Iris pigment epithelial cell (primary cell): ENCODE measurements at places on chromosomes 1 and 21.
A peak's percentile ranks its signal among the peaks of the same experiment; 100 is the strongest.

DNA sequence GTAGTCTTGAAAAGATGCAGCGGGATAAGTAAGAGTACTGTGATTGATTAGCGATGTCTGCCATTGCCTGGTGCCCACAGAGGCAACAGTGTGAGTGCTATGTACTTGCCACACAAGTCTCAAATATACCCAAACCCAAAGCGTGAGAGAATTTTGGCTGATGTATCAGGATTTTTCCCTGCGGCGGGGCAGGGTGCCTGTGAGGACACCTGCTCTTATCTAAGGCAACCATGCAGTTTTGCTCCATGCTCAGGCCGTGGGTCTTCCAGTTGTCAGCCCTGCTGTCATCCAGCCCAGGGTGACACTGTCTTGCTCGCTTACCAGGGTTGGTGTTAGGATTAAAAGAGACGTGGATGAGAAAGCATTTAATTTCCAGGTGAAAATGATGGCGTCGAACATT lies 202.7 kb downstream of the PTPRU start:
- DNase-seq, result no peak

- DNase-seq, result no peak
Observed at GRCh38 chr1:171641076-171641864, 11.2 kb downstream of the MYOC start.

GRCh38 chr21:45251635-45252447 lies 35.9 kb downstream of the POFUT2 start:
- no peak for DNase-seq

DNA sequence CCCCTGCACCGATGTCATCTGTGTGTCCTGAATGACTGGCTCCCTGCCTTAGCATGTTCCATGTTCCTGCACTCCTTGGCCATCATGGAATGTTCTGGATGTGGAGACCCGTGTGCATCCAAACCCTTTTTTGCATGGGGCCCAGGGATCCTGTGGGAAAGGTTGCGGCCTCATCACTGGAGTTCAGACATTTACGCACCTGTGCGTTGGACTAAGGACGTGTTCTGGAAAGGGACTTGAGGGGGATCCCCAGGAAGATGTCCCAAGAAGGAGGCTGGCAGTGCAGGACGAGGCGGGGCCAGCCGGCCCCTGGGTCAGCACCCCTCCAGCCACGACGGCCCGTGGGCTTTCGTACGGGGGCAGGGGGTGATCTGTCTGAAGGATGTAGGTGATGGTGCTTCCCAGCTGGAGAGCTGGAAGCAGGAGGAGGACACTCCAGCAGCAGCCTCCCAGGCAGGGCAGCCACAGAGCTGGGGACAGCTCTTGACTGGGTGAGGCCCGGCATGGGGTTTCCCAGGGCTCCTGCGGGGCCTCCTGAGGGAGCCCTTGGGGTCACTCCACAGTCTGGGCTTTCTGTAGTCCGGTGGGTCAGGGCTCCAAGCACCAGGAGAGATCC lies 67.2 kb downstream of the SCCPDH start:
- no peak for DNase-seq

- peak; percentile 26 for DNase-seq
Observed at GRCh38 chr1:109786531-109787021, 22.9 kb upstream of the EPS8L3 start.

- DNase-seq, result peak; percentile 99
Observed at GRCh38 chr1:45687014-45687753, 797 bp upstream of the TMEM69 start.

DNA sequence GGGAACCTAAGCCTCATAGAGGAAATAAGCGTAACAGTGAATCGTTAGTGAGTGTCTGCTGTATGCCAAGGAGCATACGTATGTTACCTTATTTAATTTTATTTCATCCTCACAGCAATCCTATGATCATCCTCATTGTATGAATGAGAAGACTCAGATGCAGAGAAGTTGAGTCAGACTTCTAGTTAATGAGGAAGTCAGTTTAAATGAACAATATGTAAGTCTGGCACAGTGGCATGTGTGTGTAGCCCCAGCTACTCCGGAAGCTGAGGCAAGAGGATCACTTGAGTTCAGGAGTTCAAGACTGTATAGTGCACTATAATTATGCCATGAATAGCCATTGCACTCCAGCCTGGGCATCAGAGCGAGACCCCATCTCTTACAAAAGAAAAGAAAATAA lies 148.0 kb downstream of the ZZZ3 start:
- DNase-seq, result peak; percentile 51

GRCh38 chr1:2303016-2303775 lies 75.1 kb downstream of the SKI start:
- DNase-seq, result no peak

DNA sequence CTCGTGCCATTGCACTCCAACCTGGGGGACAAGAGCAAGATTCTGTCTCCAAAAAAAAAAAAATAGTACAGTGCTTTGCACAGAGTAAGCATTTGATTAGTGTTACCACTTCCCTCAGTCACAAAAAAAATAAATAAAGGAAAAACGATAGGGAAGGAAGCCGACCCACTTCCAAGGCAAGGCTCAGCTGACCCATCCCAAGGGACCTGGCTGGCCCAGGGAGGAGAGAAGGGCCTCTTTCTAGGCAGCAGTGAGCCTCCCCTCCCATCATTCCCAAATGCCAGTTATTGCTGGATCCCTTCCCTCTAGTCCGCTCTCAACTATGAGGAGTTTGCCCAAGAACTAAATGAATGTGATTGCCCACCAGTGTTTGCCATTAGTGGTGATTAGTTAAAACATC lies 77.8 kb downstream of the TMEM53 start:
- DNase-seq, result no peak

DNA sequence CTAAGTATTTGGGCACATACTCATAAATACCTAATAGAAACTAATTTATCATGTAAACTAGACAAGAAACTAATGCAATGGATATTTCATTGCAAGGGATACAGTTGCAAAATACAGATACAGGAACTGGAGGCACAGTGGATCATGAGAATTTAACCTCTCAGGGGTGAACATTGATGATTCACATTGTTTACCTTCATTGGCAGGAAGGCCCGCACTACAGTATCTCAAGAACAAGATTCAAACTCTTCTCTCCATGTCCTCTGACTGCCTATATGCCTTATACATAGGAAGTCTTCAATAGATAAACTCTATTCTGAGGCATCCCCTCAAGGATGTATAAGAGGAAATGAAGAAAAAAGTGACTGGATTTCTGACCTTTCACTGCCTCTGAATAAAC lies 18.4 kb upstream of the PTBP2 start:
- peak; percentile 86 for DNase-seq

DNA sequence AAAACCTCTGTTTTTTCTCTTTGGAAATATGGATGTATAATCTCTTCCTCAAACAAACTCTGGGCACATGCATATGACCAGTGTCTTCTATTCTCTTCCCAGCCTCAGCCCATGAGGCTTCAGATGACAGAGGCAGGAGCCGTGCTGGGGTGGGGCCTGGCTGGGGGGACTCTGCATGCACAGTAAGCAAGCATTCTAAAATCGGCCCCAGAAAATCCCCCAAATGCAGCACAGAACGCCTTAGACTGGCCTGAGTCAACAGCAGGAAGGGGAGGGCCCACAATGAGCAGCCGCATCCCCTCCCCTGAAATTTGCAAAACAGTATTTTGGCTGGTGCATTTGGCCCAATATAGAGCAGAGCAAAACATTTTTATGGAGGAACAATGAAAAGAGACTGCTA lies 47.8 kb downstream of the ITPKB start:
- no peak for DNase-seq

DNA sequence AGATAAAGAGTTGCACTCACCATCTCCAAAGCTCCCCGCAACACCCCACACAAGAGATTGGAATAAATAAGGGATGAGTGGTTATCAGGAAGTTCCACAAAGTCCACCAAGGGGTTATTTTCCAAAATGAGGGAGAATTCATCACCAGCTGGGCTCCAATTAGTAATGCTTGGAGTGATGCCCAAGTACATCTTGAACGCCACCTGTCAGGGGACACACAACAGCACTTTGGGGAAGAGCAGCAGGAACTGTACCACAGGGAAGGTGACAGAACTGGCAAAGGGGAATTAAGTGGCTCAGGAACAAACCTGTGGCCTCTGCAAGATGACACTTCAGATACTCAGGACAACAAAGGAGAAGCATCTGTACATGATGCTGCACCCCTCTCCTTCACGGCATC lies 11.5 kb downstream of the TRAPPC3 start:
- DNase-seq, result no peak

DNA sequence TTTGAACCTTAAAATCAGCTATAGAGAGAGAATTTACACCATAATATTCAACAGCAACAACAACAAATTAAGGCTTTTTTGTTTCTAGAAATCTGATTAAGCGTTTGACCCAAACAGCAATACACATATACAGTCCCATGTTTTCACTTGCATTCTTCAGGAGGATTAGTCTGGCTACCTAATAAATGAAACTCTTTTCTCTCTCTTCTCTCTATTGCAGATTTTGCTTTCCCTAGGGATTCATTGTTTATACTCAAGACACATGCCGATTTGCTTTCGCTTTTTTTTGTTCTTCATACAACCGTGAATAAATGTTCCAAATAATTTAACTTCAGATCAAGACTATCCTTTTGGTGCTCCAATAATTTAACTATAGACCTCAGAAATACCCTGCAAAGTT lies 162.4 kb upstream of the PTBP2 start:
- no peak for DNase-seq

DNA sequence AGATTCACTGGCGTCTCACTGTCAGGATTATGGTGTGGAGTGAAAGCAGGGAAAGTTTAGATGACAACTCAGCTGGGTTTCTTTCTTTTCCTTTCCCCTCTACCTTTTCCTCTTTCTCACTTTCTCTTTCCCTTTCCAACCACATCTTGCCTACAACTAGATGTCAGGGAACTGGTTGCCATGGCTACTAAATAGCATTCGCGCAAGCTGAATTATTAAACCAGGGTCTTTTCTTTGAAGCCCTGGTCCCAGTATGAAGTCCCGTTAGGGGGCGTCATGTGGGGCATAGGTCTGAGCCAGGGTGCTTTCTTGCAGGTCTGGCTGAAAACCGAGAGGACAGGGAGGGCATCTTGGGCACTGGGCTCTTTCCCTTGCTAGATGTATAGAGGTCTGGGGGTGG lies 168.4 kb upstream of the CACNA1E start:
- DNase-seq, result no peak

- no peak for DNase-seq
Observed at GRCh38 chr1:234924450-234925355, 203.9 kb downstream of the TOMM20 start.

DNA sequence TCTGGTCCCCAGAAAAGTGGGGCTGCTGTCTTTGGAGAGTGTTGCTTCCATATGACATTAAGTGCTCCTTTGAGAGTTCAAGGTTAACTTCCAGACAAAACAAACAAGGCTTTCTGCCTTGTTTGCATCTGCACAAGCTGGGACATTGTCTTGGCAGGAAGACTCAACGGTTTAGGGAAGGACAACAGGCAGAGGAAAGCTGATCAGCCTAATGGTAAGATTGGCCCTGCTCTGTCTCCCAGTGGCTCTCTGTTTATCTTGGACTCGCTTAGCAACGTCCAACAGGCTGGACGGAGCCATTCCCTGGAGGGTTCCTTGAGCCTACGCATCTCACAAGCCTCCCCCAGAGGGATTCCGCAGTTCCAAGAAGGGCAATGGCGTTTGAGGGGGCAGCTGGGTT lies 62.2 kb upstream of the SLC44A3 start:
- DNase-seq, result peak; percentile 68

DNA sequence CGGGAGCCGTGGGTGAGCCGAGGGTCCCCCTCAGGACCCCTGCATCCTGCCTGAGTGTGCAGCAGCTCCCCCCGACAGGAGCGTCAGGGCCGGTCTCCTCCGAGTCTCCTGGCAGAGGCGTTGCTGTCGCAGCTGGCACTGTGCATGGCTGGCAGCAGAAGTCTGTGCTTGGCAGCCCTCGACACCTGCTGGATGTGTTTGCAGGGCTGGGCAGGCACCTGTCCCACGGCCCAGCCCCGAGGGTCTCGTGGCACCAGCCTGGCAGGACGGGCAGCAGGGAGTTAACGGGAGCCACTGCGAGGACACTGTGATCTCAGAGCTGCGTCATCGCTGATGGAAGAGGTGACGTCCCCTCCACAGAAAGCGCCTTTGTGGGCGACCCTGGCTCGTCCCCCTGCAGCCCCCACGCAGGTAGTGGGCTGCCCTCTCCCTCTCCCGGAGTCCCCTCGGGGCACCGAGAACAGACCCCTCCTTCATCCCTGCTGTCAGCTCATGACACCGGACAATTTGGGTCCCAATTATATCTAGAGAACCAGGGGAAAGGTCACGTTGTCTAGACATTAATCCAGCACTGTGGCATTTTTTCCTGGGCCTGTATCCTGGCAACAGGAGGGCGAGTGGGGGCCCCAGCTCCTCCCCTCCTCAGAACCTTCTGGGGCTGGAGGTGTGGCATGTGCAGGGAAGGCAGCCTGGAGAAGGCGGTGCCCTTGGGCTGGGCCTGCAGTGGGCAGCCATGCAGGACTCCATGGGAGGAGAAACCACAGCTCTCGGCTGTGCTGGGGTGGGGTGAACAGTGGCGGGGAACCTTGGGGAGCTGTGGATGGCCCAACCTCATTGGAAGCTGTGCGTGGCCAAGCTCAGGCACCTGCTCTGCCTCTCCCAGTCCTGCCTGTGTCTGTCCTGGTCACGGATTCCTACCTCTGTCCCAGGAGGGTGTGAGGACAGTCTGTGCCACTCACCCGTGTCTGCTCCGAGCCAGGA lies 15.4 kb downstream of the COL18A1 start:
- no peak for DNase-seq

DNA sequence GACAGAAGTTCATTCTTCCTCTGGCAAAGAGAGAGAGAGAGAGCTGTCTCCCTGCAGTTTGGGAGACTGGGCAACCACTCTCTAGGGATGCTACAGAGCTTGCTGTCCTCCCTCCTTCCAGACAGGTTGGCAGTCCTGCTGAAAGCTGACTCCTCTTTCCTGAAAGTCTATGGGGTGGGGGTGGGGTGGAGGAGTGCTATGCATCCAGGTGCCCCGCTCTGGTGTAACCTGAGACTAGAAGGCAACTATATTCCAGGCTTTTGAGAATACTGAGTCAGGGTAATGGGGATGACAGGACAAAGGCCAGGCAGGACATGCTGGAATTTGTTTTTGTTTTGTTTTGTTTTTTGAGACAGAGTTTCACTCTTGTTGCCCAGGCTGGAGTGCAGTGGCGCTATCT lies 55.4 kb downstream of the OPTC start:
- no peak for DNase-seq

- DNase-seq, result no peak
Observed at GRCh38 chr1:218349348-218350034, 4.4 kb downstream of the TGFB2 start.

GRCh38 chr21:24976238-24976637 lies 631.0 kb downstream of the MRPL39 start:
- DNase-seq, result no peak

GRCh38 chr1:150813028-150813707 lies 5.1 kb upstream of the CTSK start:
- DNase-seq, result peak; percentile 76
